ENCODE measurements at places on chromosomes 5 and 9.

- no peak for DNase-seq
Observed at GRCh38 chr5:36880761-36881160, 4.2 kb downstream of the NIPBL start.

DNA sequence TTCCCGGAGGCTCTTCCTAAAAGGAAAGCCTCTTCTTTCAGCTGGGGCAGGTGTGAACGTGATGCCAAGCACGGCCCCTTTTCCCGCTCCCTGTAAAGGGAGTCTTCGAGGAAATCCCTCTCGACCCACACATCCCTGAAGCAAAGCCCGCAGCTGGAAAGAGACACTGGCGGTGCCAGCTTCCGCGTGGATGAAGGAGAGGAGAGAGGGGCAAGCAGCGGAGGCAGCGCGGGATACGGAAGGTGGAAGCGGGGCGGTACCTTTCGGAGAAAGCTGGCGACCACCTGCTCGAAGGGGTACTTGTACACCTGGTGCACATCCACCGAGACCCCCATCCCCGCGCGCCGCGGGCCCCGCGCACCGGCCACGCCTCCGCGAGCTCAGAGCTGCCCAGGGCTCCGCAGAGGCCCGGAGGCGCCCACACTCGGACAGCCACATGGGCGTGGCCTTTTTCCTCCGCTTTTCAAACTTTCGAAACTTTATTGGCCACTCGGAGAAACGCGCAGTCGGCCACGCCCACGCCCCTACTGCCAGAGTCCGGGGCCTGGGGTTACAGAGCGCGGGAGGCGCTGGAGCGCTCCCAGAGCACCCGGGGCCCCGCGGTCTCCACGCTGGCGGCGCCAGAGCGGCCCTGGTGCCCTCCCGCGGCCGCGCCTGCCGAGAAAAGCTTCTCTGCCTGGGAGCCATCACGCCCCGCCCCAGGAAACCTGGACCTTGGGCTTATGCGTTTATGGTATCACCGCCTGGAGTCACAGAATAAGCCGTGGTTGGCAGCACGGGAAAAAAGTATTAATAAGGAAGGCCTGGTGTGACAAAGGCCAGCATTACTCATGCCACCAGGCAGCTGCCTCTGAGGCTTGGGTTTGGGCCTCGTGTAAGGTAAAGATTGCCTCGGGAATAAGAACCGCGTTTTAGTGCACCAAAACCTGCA, at the start of gene PRELID2:
TSS of gene PRELID2 (minus strand) at position 426 of the 931 bp plus-strand sequence. CDS start at position 335, 91 bp downstream.
- peak; percentile 33 for DNase-seq

- DNase-seq: no peak
Observed at GRCh38 chr9:136031741-136032730, 63.1 kb downstream of the NACC2 start.

DNA sequence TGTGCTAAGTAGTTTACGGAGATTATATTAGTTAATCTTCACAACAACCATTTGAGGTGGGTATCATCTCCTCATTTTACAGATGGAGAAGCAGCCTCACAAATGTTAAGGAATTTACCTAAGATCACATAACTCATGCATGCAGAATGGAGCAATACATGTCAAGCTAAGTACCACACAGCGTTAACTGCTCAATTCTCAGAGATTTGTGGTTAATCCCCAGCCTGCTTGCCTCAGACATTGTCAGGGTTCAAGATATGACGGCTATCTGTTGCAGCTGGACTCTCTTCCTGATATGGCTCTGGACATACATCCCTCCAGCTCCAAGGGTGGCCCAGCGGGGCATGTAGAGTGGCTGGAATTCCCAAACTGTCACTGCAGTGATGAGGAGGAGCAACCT, 7.3 kb upstream of the ZNF346 start:
- no peak for DNase-seq

DNA sequence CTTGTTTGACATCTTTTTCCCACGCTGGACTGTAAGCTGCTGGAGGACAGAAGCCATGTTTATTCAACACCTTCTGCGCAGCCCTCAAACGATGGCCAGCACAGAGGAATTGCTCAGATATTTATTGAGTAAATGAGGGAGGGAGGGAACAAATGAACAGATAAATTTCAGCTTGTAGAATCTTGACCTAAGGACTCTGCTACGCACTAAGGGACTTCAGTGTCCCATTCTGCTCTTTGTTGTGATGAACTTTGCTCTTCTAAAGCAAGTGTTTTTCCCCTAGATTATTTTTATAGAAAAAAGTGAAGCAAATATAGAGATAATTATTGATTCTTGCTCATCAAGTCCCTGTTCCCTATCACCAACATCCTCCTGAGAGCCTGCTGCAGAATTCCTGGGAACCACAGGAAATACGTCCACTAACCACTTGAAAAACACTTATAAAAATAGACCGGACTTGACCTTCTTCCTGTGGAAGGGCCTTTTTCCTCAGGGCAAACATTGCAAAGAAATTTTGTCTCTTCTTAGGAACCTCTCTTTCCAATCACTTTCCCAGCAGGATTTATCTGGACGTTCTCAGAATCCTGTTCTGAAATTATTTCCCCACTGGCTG, 54.9 kb downstream of the FGF1 start:
- DNase-seq: no peak

DNA sequence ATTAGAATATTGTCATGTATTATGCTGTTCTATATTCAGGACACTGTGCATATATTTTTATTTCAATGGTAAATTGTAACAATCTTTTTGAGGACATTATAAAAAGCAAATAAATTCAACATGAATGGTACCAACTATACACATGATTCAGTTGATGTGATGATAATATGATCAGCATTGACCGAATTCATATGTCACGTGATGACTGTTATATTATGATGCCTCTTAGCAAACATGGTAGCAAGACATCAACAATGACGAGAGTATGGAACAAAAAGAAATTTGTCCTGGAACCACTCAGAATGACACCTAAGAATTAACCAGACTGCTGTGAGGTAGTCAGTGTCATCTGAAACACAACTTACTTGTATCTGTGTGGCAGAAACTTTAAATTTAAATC, 161.5 kb upstream of the OR13F1 start:
- DNase-seq: no peak

DNA sequence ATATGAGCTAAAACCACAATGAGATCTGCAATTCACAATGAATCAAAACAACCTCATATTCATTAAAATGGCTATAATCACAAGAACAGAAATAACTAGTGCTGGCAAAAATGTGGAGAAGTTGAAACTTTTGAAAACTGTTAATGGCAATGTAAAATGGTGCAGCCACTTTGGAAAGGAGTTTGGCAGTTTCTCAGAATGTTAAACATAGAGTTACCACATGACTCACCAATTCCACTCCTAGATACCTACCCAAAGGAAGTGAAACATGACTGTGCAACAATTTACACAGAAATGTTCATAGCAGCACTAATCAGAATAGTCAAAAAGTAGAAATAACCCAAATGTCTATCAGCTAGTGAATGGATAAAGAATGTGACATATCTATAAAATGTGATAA, 862.2 kb downstream of the DTWD2 start:
- DNase-seq: no peak

- DNase-seq: no peak
Observed at GRCh38 chr5:149603920-149604319, 22.6 kb downstream of the ARHGEF37 start.

GRCh38 chr9:136691316-136692184, 4.3 kb upstream of the AGPAT2 start:
- no peak for DNase-seq

Data from activated naive CD4-positive, alpha-beta T cell treated with anti-CD3 and anti-CD28 coated beads for 36 hours (primary cell).